ENCODE measurements at places on chromosomes 4 and X.

DNA sequence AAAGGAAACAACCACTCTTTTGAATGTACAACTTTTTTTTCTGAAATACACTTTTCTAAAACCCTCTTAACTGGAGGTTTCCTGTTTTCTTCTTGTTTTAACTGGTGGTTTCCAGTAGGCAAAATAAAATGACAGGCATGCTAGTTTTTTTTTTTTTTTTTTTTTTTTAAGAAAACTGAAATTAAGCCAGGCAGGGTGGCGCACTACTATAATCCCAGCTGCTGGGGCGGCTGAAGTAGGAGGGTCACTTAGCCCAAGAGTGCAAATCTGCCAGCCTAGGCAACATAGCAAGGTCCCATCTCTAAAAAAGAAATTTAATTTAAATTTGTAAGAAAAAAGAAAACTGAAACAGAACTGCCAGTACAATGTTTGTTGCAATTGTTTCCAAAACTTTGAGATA, 44.0 kb downstream of the TMEM144 start:
- no peak for DNase-seq

DNA sequence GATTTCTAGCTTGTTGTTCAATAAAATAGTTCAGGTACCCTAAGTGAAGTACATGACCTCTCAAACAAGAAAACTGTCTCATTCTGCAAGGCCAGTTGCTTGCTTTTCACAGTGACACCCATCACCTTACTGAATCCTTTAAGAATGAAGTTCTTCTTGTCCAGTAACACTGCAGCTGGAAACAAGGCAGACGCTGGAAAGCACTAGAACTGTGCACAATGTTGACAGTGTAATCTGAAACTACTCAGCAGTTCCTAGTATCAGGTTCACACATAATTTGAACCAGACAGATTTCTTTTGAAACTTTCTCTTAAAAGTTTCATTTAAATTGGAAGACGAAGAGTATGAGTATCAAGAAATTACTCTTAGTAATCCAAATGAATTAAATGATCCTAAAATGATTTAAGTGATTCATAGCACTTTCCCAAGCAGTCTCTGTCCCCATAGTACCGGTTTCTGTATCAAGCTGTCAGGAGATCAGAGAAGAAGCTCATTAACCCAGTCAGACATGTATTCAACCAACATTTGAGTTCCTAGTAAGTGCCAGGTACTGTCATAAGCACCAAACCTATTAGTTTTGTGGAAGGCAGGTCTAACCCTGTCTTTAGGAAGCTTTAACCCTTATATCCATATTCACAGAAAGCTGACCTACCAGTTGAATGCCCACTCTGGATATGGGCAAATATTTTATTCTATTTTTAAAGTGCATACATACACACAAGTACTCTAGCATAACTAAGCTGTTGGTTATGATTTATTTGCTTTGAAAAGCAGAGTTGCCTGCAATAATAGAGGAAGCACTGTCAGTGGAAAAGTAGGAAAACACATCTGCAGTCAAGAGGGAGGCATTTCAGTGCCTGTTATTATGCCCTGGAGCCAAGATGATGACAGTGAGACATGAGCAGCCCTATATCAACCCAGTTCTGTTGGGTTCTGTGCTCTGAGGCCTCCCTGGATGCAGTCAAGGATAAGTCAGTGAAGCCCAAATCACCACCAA, 63.6 kb downstream of the PALLD start:
- DNase-seq, result peak; percentile 89

DNA sequence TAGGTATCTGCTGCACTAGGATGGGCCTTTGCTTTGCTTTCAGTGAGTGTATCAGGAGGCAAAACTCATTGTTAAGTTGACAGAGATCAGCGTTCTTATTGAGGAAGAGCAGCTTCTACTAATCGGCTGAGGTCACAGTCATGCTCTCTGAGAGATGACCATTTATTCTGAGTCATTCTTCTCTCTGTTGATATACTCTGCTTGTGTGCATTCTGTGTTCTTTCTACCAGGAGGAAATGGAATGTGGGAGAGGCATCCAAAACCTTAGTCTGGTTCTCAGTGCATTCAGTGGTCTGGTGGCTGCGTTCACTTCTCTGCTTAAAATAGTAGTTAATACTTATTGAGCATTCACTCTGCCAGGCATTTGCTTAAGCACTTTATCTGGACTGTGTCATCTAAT, 66.2 kb downstream of the RRAGB start:
- no peak for DNase-seq

- DNase-seq, result no peak
Observed at GRCh38 chrX:64427787-64428186, 32.5 kb upstream of the MTMR8 start.
